Suppressor macrophage treated with lipopolysaccharide for 4 hours (primary cell): ENCODE measurements at places on chromosomes 16 and 17.
A peak's percentile ranks its signal among the peaks of the same experiment; 100 is the strongest.

- DNase-seq = no peak
Observed at GRCh38 chr16:6548507-6548906, 784.1 kb upstream of the RBFOX1 start.

DNA sequence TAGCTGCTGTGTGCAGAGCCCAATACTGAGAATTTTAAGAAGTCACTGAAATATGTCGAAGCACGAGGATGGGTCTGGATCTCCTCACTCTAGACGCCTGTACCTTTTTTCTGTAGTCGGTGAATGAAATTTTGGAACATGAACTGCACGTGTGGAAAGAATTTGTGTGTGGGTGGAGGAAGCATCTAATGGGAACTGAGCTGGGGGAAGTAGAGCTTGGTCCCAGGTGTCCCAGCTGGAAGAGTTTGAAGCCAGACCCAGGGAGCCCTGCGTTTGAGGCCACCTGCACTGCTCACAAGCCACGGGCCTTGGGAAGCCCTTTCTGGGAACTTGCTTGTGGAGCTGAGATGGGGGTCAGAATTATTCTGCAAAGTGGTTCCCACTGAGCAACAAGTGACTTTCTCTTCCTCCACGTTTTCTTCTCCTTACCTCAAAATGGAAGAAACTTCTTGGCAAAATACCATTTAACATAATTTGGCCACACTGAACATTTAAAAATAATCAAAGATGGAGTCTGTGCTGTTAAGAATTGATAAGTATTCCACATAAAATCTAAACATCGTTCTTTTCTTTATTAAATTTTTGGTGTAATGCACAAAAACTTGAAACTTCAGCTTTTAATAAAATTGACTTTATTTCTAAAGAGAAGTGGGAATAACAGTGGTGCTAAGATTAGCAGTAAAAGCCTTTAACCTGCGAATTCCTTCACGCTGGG lies 163.8 kb downstream of the PRKCA start:
- no peak for DNase-seq

DNA sequence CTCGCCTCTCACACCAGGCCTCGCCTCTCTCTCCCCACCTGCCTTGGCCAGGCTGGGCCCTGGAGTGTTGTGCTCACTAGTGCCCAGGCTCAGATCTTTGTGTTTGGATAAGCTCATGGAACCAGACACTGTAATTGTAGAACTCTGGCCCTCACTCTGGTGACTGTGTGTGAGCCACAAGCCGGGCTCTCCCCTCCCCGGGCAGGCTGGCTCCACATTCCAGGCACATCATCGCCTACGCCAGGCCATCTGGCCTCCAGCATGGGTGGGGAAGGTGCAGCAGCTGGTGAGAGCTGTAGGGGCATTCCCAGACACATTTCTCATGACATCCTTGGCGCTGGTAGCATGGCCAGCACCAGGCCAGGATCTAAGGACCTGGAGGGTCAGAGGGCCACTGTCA lies 202.3 kb downstream of the RAB11FIP4 start:
- no peak for DNase-seq

DNA sequence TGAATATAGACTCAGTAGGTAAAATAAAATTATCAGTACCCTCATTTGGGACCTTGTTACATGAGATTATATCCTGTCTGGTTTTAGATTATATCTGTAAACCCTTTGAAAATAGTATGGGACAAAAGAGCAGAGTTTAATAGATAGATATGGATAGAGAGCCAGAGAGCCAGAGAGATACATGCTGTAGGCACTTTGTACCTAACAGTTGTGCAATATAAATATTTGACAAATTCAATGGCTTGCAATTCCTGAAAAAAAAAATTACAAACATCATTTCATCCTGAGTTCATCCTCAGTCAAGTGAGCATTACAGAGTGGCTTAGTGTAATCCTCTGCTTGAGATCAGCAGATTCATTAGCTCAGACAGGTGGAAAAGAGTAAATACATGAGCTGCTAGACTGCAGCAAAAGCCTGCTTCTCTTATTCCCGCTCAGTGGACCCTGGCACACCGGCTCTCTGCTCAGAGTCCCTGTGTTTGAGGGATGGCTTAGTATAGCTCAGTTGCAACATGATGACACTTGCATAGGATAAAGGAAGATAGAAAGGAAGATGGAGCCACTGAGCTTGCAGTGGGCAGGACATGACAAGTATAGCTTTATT lies 931.6 kb upstream of the GOT2 start:
- no peak for DNase-seq

DNA sequence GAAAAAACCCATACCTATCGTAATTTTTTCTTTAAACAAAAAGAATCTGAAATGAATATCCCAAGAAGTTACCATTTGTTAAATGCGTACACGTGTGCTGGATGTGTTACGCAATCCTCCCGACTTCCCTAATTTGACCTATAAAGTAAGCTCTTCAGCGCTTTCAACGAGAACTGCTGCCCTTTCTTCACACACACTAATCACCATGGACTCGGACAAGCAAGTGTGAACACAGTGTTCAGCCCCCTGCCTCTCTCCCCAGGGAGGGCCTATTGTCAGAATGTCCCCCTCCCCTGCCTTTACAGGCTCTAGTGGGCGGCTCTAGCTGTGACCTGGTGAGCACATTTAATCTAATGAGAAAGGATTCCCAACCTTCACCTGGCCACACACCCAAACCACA lies 216.1 kb downstream of the CEP112 start:
- peak; percentile 52 for DNase-seq

- no peak for DNase-seq
Observed at GRCh38 chr16:69482410-69482991, 58.1 kb downstream of the CYB5B start.

GRCh38 chr17:60926466-60927183 lies 249.0 kb downstream of the BCAS3 start:
- DNase-seq = no peak

- DNase-seq = no peak
Observed at GRCh38 chr17:34511931-34512330, 67.5 kb upstream of the TMEM132E start.

- DNase-seq = no peak
Observed at GRCh38 chr17:3690094-3690715, 5.8 kb downstream of the P2RX5 start.

DNA sequence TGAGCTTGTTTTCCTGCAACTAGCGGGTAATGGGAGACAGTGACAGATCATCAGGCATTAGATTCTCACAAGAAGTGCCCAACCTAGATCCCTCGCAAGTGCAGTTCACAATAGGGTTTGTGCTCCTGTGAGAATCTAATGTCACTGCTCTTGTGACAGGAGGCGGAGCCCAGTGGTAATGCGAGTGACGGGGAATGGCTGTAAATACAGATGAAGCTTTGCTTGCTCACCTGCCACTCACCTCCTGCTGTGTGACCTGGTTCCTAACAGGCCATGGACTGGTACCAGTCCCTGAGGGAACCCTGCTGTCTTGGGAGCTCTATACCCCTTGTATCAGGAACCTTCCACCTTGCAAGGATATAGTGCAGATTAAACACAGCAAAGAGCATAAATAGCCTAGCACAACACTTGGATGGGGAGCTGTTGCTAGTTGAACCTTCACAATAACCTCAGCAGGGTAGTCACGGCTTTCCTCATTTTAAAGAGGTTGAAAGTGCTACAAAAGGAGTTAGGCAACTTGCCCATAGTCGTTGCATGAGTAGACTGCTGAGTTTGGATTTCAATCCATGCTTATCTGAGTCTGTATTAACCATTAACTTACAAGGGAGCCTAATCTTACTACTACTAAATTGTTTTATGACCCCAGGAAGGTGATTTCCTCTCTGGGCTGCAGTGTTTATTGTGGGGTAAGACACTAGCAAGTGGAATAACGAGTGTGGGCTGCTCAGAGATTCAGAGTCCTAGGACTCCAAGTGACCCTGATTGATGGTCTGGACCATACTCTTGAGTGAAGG lies 156.6 kb upstream of the ZFHX3 start:
- DNase-seq = no peak

DNA sequence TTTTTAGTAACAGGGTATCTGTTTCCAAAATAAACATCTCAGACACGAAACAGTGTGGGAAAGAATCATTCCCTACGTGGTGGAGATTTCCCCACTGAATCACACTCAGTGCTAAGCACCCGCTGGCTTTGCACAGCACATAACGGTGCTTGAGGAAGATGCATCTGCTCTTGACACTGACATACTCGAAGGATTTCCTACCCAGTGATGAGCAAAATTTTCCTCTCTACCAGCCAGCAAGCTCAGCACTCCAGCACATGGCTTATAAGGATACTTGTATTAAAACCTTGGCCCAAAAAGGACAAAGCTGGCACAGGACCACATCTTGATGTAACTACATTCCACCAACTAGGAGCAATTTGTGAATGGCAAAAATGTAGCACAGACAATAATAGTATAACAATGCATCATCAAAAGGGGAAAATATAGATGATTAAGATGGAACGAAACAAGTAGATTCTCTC lies 59.0 kb downstream of the ANKFY1 start:
- no peak for DNase-seq

GRCh38 chr16:10738231-10739077 lies 5.2 kb upstream of the NUBP1 start:
- peak; percentile 85 for DNase-seq

DNA sequence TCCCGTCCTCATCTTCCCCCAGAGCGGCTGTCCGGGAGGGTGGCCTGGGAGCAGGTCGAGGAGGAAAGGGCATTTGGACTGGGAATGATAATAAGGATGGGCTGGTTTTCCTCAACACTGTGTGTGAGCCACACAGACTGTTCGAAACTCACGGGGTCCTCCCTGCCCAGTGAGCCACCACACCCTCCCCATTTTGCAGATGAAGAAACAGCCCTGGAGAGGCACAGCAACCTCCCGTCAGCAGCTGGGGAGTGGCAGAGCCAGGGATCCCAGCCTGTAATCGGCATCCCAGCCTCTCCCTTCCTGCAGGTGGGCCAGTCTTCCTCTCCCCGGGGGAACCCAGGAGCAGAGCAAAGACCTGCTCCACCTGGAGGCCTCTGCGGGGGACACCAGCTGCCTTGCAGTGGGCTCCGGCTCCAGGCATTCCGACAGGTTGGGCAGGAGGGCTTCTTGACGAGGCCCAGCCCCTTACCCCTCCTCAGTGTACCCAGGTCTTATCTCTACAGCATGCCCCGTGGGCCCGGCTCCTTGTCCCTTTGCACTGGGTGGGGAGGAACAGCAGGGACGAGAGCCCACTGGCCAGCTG lies 23.8 kb downstream of the ENGASE start:
- no peak for DNase-seq

- peak; percentile 79 for DNase-seq
Observed at GRCh38 chr17:27879987-27880608, 13.1 kb downstream of the LYRM9 start.

GRCh38 chr17:81527591-81528383 lies at the start of gene FSCN2:
Gene FSCN2 (plus strand): TSS chr17:81528377. CDS start chr17:81528532, 155 bp downstream.
- DNase-seq = no peak

DNA sequence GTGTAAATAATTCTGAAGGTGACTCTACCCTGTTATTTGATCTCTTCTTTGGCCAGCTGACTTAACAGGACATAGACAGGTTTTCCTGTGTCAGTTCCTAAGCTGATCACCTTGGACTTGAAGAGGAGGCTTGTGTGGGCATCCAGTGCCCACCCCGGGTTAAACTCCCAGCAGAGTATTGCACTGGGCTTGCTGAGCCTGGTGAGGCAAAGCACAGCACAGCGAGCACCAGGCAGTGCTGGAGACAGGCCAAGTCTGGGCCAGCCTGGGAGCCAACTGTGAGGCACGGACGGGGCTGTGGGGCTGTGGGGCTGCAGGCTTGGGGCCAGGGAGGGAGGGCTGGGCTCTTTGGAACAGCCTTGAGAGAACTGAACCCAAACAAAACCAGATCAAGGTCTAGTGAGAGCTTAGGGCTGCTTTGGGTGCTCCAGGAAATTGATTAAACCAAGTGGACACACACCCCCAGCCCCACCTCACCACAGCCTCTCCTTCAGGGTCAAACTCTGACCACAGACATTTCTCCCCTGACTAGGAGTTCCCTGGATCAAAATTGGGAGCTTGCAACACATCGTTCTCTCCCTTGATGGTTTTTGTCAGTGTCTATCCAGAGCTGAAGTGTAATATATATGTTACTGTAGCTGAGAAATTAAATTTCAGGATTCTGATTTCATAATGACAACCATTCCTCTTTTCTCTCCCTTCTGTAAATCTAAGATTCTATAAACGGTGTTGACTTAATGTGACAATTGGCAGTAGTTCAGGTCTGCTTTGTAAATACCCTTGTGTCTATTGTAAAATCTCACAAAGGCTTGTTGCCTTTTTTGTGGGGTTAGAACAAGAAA lies 5.1 kb downstream of the STH start:
- DNase-seq = no peak

DNA sequence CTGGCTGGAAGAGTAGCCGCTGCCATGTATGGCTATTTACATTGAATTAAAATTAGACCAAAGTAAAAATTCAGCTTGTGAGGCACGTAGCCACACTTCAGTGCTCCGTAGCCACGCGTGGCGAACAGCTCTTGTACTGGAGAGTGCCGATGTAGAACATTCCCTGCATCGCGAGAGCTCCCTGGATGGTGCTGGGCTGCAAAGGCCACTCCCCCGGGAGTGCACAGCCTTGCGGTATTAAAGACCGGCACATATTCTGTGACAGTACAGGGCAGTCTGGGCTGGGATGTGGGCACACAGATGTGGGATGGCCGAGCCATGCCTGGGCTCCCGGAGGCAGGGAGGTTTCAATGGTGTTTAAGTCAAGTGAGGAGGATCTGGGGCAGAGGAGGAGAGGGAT lies 102.2 kb downstream of the CMIP start:
- DNase-seq = no peak

- DNase-seq = no peak
Observed at GRCh38 chr16:66224626-66225025, 141.9 kb upstream of the CDH5 start.

DNA sequence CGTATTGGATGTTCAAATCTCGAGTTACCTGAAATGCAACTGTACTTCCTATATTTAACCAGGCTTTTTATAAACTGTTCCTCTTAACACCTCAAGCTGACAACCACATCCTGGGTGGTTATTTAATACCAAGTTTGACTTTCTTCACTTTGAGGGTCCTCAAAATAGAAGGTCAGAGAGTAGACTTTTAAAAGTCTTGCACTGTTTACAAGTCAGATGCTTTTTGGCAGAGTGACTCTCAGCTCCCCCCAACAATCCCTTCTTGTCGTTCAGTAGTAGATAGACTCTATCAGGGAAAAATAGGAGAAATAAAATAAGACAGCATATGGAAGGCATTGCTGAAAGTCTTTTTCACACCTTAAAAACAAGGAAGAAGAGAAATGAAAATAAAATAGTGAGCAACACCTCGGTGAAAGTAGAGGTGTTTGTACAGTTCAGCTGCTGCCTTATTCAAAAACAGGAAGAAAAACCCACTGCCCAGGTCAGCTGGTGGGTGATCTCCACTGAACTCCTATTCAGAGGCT lies 650.4 kb downstream of the WWOX start:
- no peak for DNase-seq

GRCh38 chr16:29804020-29804419 lies 2.3 kb upstream of the MAZ start:
- no peak for DNase-seq
